ENCODE measurements at places on chromosomes 1 and 21.

GRCh38 chr1:34639701-34640100 lies 115.1 kb upstream of the GJB5 start:
- no peaks in the 10 kb centered on the region for H3K36me3 ChIP-seq
- no peak for DNase-seq
- no peak overlapping the region for H3K4me3 ChIP-seq
- H3K27me3 ChIP-seq: peaks cover 15% of the 10 kb centered on the region
- H3K4me1 ChIP-seq: no peaks in the 10 kb centered on the region
- H3K27ac ChIP-seq: no peak overlapping the region

- H3K27ac ChIP-seq: no peak overlapping the region
- H3K36me3 ChIP-seq: no peaks in the 10 kb centered on the region
- no peak overlapping the region for H3K4me3 ChIP-seq
- H3K4me1 ChIP-seq: peaks cover 3% of the 10 kb centered on the region
- DNase-seq: no peak
Observed at GRCh38 chr1:44243782-44244495, 30.7 kb downstream of the DMAP1 start.

DNA sequence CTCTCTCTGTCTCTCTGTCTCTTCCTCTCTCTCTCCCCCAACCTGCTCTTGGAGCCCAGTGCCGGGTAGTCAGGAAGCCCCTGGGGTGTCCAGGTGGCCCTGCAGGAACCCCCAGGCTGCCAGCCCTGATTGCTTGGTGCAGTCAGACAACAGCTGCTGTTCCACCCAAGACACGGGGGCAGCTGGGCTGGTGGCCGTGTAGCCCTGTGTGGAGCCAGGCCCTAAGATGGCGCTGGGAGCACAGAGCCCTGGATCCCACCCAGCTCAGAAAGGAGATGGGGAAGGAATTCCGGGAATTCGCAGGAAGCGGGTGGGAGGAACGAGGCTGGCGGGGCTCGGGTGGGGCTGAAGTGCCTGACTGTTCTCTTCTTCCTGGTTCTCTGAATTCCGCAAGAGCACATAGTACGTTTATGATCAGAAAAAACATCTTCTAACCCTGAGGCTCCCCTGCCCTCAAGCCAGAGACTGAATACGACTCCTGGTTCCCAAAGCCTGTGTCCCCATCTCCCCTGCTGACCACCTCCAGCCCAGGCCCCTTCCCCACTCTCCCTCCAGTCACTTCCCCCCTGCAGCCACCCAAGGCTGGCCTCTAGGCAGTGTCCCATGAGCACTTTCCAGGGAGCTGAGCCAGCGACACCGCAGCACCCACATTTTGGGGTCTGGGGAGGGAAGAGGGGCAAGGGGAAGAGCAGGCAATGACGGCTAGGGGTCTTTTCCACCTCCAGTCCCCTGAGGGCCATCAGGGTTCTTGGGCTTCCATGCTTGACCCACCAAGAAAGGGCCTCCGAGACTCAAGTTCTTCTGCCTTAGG lies 55.0 kb downstream of the WNT9A start:
- H3K27me3 ChIP-seq: no peaks in the 10 kb centered on the region
- no peaks in the 10 kb centered on the region for H3K4me1 ChIP-seq
- no peaks in the 10 kb centered on the region for H3K36me3 ChIP-seq

DNA sequence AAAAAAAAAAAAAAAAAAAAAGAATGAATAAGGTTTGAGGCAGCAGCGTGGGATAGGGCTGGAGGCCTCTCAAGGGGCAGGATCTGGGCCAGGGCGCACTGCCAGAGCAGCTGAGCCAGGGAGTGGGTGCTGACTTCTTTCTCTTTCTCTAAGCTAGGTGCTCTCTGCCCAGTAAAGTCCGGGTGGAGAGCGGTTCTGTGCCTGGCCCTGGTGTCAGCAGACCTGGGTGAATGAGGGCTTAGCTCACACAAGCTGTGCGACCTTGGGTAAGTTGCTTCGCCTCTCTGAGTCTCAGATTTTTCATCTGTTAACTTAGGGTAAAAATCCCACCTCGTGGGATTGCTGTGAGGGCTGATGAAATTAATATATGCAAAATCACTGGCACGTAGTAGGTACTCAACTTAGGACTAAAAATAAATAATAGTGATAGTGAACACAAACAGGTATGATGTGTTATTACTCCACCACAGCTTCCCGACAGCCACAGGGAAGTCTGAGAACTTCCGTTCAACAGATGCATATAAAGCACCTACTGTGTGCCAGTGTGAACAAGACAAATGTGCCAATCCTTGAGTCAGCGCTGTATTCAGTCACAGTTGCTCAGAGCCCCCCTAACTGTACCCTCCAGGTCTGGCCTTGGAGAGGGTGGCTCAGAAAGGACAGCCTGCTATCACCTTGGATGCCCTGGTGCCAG lies 2.0 kb upstream of the FAM131C start:
- DNase-seq: no peak
- no peak overlapping the region for H3K4me3 ChIP-seq
- H3K4me1 ChIP-seq: peaks cover 30% of the 10 kb centered on the region
- no peaks in the 10 kb centered on the region for H3K36me3 ChIP-seq
- H3K27ac ChIP-seq: no peak overlapping the region
- H3K27me3 ChIP-seq: peaks cover 26% of the 10 kb centered on the region

DNA sequence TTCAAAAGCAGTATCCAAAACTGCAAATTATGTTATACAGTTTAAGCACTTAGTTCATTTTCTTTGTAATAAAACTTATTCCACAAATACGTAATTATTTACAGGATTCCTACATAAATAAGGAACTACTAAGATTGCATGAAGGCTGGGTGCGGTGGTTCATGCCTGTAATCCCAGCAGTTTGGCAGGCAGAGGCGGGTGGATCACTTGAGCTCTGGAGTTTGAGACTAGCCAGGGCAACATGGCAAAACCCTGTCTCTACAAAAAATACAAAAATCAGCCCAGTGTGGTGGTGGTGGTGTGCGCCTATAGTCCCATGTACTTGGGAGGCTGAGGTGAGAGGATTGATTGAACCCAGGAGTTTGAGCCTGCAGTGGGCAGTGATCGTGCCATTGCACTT lies 69.3 kb downstream of the POU2F1 start:
- H3K4me1 ChIP-seq: peaks cover 4% of the 10 kb centered on the region
- H3K36me3 ChIP-seq: peaks cover 14% of the 10 kb centered on the region
- H3K27ac ChIP-seq: no peak overlapping the region

GRCh38 chr1:201493757-201494617 lies 12.9 kb downstream of the CSRP1 start:
- H3K4me1 ChIP-seq: peaks cover 7% of the 10 kb centered on the region
- DNase-seq: no peak
- no peaks in the 10 kb centered on the region for H3K27me3 ChIP-seq
- H3K4me3 ChIP-seq: no peak overlapping the region
- H3K36me3 ChIP-seq: peaks cover 23% of the 10 kb centered on the region
